ENCODE measurements at places on chromosomes 4 and X.

GRCh38 chr4:5568931-5569330, 139.4 kb downstream of the EVC2 start:
- DNase-seq = no peak

- no peak for DNase-seq
Observed at GRCh38 chrX:41734530-41734929, 10.5 kb downstream of the GPR82 start.

DNA sequence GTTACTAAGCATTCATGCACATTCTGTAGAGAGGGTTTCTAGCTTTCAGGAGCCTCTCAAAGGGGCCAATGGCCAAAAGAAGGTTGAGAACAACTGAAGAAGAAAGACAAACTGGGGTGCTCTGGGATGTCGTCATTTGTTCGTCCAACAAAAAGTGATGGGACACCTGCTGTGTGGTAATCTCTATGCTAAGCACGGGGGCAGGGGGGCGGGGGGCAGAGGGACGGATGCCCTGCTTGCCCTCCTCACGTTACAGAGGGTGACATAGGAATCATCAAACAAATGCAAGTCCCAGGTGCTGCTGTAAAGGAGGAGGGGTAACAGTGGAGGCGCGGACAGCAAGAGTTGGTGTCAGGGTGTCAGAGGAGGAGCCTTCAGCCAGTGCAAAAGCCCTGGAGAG, 12.8 kb upstream of the CRMP1 start:
- no peak for DNase-seq

DNA sequence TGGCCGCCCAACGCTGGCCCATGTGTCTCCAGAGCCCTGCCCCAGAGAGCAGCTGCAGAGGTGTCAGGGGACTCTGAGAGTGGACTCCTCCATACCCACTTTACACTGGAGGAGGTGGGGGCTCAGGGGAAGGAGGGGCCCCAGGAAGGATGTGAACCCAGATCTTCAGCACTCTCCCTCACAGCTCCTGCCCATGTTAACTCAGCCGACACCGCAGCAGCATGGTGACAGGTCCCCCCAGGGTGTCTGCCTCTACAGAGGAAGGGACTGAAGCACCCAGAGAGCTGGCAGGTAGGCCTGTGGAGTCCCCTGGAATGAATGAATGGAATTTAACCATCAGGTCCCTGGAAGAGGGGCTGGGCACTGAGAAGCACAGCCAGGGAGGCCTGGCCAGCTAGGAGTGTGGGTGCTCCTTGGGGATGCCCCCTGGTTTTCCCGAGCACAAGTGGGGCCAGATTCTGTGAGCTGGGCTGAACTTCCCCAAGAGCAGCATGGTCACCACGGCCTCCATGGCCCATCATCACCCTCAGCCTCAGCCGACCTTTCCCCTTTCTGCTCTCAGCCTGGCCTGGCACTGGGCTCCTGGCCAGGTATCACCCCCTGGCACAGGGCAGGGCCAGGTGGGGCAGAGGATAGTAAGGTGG, 21.9 kb downstream of the SH3BP2 start:
- DNase-seq = no peak

DNA sequence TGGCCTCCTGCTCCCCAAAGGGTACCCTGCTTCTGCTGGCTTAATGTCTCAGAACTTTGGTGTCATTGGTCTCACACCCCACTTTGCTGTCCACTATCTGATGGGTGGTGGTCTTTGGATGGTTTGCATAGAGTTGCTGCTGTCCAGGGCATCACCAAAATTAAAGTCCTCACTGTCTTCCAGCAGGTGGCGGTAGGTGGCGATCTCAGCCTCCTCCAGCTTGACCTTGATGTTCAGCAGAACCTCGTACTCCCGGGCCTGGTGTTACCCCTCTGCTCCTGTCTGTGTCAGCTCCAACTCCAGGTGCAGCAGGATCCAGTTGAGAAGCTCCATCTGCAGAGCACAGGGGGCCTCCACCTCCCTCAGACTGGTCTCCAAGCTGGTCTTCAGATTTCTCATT, 1169.5 kb upstream of the PABPC4L start:
- DNase-seq = no peak

DNA sequence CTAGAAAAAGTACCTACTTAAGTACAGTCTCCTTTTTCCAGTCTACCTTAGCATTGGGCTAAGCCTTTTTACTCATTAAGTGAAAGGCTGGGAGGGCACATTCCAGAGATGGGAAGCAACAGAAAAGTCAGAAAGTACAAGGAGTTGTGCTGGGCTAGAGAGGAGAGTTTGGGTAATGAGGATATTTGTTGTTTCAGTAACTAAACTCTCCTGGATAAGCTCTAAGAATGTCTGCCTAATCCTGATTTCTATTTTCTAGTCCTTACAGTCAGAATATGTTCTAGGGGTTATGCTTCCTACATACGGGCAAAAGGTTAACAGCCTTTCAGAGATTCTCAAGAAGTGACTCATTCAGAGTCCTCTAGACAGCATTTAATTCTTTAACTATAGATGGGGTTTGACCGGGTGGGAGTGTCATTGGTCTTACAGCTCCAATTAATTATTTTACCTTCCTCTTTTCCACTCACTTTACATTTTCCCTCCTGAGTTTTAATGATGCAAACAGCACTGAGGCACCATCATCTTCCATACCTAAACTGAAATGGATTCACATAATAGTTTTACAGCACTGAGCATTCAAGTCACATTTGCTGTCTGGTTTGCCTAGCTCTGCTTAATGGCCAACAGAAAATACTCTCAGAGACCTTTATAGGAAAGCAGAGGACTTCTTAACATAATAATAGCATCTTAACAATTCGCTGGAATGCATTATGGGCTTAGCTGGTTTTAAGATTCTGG, 42.9 kb downstream of the USP26 start:
- no peak for DNase-seq

DNA sequence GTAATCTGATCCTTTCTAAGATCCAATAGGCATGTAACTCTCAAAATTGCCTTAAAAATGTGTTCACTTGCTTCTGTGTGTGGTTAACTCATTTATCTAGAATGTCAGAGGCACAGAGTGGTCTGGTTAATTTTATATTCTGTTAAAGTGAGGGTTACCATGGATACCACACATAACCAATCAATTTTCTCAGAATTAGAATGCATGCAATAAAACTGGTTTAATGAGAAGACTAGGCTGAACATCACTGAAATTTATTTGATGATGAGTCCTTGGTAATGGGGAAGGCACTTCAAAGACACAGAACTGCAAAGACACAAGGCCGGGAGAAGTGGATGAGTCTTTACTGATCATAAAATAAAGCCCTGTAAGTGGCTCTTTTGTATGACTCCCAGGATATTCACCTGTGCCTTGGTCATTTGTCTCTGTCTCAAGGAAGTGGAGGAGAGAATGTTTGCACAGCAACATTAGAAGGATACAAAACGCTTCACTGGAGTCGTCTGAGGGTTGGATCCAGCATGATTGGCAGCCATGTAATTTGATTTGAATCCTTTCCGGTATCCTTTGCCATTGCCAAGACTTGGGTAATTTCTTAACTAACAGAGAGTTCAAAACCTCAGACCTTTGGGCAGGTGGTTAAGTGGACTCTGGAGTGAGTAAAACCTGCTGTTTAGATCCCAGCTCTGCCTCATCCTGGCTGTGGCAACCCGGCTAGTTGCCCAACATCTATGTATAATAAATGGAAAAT, 94.0 kb upstream of the RBPJ start:
- DNase-seq = no peak

- DNase-seq = peak; percentile 53
Observed at GRCh38 chrX:111041018-111041462, 55.0 kb upstream of the PAK3 start.

- no peak for DNase-seq
Observed at GRCh38 chr4:152785639-152786615, 6.2 kb downstream of the ARFIP1 start.

DNA sequence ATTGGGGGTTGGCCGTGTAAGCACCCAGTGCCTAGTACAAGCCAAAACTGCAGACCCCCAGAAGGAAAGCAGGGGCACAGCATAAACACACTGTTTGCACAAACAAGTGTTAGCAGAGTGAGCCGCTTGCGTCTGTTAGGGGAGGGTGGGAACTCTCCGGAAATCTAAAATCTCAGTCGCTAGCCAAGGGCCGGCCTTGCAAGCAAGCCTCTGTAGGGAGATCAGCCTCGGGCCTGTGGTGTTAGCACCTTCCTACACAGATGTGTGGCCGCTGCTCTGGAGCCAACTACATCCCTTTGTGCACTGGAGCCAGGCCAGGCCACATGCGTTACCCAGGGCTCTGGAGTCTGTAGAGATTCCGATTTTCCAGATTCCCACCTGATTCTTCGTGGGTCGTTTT, 67.1 kb downstream of the GPR143 start:
- DNase-seq = no peak

DNA sequence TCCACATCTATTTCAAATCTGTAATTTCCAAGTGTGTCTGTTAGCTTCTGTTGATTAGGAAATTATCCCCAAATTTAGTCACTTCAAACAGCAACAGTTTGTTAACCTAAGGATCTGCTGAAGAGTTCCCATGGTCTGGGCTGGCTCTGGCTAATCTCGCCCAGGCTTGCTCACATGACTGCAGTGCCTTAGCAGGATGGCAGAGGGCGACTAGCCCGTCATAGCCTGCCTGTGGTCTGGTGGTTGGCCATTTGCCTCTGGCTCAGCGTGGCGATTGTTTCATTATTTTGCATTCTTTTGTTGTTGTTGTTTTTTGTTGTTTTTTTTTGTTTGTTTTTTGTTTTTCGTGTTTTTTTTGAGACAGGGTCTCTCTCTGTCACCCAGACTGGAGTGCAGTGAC, 264.0 kb downstream of the TRIML1 start:
- no peak for DNase-seq

DNA sequence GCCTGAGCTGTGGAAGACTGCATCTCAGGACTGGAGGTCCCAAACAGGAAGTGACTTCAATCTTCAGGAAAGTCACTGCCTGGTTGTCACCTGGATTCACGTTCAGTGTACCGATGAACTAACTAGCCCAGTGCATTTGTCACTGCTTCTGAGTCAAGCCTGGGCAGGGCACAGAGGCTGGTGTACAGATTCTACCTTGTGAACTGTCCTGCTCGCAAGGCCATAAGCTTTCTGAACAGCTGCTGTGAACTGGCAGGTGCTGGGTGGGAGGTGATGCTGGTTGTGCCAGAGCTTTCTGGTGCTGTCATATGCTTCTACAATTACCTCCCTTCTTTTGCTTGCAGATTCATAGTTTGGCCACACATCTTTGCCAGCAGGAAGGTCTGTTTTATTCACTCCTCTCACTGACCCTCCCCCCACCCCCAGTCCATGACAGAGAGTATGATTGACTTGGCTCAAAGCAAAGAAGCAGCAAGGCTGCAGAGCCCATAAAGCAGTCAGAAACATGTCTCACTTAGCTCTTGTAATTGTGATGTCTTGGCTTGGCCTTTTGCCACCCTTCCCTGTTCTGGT, 40.5 kb downstream of the ZCCHC12 start:
- no peak for DNase-seq

DNA sequence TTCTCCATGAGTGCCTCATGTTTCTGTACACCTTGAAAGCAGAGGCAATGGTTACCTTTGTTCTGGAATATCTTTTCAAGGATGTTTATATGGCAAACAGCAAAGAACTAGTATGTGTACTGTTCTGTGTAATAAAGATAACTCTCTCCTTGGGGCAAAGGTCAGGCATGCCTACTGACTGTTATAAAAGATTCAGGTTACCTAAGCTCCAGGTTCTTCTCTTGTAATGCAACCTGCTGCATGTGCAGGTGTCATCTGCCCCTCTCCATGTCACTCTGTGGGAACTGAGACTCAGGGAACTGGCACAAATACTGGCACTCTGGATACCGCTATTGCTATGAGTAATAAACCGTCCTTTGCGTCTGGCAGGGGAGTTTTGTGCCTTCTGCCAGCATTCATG, 5.4 kb upstream of the TRPC3 start:
- DNase-seq = no peak
